ENCODE measurements at places on chromosomes 1 and 21.

DNA sequence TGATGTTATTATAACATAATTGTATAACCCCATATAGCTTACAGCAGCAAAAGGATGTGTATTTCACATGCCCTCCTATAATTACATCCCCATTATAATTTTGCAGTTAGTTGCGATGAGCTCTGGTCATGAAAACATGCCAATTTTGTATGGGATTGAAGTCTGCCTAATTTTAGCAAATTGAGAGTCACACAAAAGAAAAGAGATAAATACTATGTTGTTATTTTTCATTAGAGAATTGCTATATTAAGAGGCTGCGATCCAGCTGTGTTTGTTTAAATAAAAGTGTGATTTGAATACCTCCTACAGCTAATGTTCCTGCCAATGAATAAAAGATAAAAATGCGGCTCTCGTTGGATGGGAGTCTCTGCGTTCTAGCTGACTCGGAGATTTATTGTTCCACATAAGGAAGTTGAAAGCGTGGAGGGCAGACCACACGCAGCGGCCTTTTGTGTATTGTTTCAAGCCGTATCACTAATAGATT is 461.0 kb upstream of the NFIA start:
- DNase-seq: no peak

GRCh38 chr1:61320575-61320974 is 238.2 kb downstream of the NFIA start:
- no peak for DNase-seq

DNA sequence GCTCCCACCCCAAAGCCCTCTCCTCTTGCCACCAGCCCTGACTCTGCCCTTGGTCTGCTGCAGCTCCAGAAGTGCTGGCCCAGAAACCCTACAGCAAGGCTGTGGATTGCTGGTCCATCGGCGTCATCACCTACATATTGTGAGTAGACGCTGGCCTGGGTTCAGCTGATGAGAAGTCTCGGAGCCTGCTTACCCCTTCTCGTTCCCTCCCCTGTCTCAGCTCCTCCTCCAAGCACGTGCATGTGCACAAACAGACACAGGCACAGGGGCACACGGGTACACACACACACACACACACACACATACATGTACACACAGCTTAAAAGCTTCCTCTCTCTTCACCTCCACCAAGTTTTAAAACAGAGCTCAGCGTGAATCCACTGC is 24.3 kb downstream of the CAMK1G start:
- no peak for DNase-seq

DNA sequence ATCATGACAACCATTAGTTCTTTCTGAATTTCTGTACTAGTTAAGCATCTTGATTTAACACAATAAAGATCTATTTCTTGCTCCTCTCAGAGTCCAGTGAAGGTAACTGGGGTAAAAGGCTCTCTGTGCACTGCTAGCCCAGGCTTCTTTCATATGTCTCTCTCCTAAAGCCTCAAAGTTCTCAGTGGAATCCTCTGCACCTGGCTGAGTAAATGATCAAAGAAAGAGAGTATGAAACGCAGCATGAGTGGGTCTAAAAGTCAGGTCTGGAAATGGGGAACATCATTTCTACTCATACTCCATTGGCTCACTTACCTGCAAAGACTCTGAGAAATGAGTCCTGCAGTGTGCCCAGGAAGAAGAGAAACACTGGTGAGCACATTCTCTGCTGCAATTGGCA is 418.5 kb downstream of the PTPRC start:
- DNase-seq: no peak

DNA sequence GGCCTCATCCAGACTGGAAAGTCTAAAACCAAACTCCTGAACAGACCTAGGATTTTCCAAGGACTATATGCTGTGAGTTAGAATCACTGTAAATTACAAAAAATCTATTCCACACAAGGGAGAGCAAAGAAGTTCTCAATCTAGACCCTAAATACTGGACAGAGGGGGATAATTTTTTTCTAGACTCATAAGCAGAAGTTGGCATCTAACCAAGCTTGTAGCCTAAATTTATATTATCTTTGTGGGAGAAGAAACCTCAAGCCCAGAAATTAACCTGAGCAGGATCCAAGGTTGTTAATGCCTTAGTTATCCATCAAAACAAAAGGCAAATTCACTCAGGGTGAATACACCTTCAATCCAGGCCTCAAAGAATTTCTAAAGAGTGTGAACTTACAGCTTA is 290.2 kb downstream of the SMYD3 start:
- DNase-seq: no peak

DNA sequence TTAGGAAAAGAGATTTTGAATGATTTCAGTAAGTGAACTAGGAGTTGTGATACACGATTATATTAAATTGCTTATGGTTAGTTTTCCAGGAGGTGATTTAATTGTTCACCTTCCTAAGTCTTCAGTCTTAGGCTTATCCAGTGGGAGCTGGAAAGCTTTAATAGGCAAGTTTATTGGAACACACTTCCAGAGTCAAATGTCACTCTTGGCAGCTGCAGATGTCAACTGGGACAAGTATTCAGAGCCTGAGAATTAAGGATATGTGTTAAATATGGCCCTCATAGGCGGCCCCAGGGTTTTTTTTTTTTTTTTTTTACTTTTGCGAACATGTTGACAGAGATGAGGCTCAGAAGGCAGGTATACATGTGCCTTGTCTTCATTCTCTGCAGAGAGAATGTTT is 29.2 kb downstream of the UCK2 start:
- DNase-seq: no peak
